ENCODE measurements at places on chromosomes 3 and 15. TPM values are rescaled to one million over a fixed set of nuclear protein-coding genes. Genes with fewer than 3 reads are reported as not detected.

DNA sequence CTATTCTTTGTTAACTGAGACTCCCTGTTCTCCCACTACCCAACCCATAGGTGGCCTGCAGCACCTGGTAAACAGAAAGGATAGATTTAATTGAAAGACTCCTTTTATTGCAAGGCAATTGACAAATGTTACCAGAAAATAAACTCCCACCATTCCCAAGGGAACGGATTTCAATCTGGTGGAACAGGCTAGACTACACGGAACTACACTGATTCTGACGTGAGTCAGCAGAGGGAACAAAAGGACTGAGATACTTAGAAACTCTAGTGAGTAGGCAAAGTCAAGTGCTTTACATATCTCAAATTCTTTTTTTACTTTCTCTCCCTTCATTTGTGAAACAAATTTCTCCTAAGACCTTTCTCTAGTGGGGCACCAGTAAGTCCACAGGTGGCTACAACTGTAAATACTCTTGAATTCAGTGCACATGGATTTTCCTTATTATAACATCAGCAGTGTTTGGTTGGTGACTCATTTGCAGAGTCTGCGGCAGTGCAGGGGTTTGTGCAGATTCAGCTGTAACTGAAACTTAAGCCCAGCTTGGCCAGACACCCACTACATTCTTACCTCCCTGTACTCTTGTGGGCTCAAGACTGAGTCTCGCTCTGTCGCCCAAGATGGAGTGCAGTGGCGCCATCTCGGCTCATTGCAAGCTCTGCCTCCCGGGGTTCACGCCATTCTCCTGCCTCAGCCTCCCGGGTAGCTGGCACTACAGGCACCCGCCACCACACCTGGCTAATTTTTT is 34.3 kb upstream of the PLSCR2 start:
- DNase-seq, result peak; percentile 62
- no peaks in the 10 kb centered on the region for H3K36me3 ChIP-seq
- H3K27ac ChIP-seq, result no peak overlapping the region
- H3K27me3 ChIP-seq, result no peaks in the 10 kb centered on the region
- peaks cover 6% of the 10 kb centered on the region for H3K4me1 ChIP-seq

- H3K4me3 ChIP-seq, result no peak overlapping the region
- H3K36me3 ChIP-seq, result no peaks in the 10 kb centered on the region
- no peaks in the 10 kb centered on the region for H3K27me3 ChIP-seq
- DNase-seq, result no peak
- no peak overlapping the region for H3K27ac ChIP-seq
- no peaks in the 10 kb centered on the region for H3K4me1 ChIP-seq
Measured at GRCh38 chr15:100059094-100059493, 282.7 kb downstream of the ADAMTS17 start.

GRCh38 chr15:98503970-98504369 is 144.4 kb upstream of the IGF1R start:
- no peak overlapping the region for H3K4me3 ChIP-seq
- H3K4me1 ChIP-seq, result no peaks in the 10 kb centered on the region
- no peak overlapping the region for H3K27ac ChIP-seq
- H3K27me3 ChIP-seq, result no peaks in the 10 kb centered on the region

TMEM40 gene
- polyA plus RNA-seq, result 0.11 TPM

ARGFX gene
- not detected for polyA plus RNA-seq

Data from GM12878 (cell line).